ENCODE measurements at places on chromosomes 1 and 21.

- no peak for DNase-seq
Measured at GRCh38 chr21:38830671-38831525, 25.2 kb downstream of the ETS2 start.

DNA sequence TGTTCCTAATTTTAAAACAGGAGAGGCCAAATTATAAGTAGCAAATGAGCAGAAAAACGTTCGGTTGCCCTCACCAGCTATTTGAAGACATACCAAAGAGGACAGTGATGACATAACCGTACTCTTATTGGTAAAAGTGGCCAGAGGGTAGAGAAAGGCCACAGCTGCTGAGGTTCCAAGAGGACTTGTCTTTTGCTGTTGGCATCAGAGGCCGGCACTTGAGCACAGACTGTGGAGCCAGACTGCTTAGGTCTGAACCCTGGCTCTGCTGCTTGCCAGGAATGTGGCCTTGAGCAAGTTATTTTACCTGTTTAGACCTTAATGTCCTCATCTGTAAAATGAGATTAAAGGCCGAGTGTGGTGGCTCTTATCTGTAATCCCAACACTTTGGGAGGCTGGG is 14.9 kb downstream of the ETV3L start:
- no peak for DNase-seq

DNA sequence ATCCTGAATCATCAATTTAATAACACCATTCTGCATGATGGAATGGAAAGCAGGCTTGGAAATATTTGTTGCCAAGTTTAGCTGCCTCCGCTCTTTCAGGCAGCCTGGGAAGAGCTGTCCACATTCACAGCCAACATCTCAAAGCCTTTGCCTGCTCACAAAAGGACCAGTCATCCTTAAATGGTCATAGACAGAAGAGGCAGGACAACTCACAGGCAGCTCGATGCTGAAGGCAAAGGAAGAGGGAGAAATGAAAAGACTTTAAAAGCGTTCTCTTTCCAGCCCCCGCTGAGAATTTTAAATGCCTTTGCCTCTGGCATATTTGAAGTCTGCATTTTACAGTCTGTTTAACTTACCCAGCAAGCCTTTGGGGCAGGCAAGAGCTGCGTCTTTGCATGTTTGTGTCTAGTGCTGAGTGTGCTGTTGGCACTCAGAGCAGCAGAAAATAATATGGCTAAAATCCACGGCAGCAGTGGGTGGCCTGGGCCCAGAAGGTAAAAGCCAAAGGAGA is 68.9 kb downstream of the NMNAT2 start:
- DNase-seq, result no peak

DNA sequence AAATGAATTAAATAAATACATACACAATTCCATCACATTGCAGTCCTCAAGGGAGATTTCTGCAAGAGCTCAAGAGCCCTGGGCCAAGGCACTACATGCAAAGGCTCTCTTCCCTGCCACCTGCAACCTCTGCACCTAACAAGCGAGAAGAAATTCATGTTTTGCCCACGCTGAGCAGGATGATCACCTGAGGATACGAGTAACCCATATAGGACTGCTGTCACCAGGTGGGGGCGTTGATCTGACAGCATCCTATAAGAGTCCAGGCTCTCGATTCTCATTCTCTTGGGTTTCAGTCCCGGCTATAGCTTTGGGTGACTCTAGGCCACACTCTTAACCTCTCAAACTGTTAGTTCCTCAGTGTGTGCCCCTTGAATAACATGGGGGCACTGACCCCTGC is 18.7 kb upstream of the SPOCD1 start:
- peak; percentile 41 for DNase-seq

GRCh38 chr1:104526158-104526795 is 776.6 kb downstream of the AMY1C start:
- DNase-seq, result no peak

- DNase-seq, result no peak
Measured at GRCh38 chr1:239657291-239657690, 270.9 kb downstream of the CHRM3 start.

- no peak for DNase-seq
Measured at GRCh38 chr21:24976238-24976637, 631.0 kb downstream of the MRPL39 start.

DNA sequence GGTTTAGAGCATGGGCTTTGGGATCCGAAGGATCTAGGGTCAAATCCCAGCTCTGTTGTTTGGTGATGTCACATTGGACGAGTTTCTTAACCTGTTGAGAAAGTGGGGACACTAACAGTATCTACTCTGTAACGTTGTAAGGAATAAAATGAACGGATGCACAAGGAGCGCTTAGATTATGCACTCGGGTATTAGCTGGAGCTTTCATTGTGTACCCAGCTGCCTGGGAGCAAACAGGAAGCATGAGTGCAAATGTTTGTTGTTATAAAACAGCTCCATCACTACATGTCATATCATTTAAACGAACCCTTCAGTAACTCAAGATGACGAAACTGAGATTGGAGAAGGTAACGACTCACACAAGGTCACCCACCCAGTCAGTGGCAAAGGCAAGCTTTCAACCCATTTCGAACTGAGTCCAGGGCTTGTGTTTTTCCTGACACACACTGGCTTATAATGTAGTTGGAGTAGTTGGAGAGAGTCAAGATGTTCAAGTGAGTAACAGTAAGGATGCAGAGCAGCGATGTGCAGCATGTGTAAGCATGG is 16.2 kb upstream of the SLC6A17 start:
- DNase-seq, result peak; percentile 0

Measured in activated naive CD4-positive, alpha-beta T cell treated with anti-CD3 and anti-CD28 coated beads, Interleukin-2, amount 10 ng/mL, durations not matched to agents 7 days and 5 days (primary cell).